ENCODE measurements at places on chromosomes 13 and 19.

GRCh38 chr19:4345342-4346019 is 2.1 kb downstream of the MPND start:
- DNase-seq = no peak

DNA sequence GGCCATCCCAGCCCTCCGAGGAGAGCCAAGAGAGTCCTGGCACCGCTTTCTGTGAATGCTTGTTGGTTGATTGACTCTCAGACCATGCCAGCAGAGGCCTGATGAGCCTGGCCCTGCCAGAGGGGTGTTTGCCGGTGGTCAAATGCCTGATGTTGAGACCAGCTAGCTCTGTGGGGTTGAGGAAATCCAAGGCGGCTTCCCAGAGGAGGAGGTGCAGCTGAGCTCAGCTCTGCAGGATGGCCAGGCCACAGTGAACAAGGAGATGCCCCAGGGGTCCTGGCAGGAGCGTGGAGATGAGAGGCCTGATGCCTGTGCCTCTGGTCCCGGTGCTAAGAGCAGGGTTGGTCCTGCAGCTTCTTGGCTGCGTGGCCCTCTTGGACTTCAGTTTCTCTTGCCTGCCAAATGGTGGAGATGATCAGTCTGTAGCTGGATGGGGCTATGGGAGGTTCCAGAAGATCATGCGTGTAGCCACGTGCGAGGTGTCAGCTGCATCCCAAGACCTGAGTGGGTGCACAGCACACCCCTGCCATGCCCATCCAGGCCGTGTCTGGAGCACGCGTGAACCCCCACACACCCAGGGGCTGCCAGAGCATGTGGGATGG is 16.8 kb downstream of the NFIC start:
- DNase-seq = no peak

GRCh38 chr13:98839856-98840769 is 87.6 kb upstream of the SLC15A1 start:
- peak; percentile 45 for DNase-seq

- no peak for DNase-seq
These were observed 35.2 kb downstream of the TSC22D1 start for GRCh38 chr13:44540761-44541434.

DNA sequence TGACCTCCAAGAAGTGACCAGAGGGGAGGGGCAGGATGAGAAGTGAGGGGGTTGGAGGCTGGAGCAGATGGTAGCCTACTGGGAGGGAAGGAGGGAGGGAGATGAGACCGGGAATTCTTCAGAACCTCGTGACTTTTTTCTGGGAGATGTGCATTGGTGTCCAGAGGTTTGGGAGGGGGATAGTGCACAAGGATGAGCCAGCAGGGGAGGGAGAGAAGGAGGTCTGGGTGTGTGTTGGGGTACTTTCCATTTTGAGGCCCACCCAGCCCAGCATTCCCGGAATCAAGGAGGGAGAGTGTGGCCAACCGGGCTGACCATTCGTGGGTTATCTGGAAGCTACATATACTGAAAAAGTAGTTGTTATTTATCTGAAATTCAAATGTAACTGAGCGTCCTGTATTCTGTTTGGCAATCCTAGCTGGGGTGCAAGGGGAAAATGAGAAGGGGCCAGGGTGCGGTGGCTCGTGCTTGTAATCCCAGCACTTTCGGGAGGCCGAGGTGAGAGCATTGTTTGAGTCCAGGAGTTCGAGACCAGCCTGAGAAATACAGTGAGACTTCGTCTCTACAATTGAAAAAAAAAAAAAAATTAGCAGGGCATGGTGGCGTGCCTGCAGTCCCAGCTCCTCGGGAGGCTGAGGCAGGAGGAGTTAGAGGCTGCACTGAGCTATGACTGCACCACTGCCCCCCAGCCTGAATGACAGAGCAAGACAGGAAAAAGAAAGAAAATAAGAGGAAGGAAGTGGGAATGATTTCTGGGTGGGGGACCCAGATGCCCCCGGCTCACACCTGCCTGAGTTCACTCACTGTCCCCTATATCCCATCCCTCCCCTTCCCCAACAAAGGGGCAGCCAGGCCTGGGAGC is 4.4 kb upstream of the C3 start:
- no peak for DNase-seq

Measured in activated naive CD4-positive, alpha-beta T cell treated with anti-CD3 and anti-CD28 coated beads, Interleukin-2, amount 50 U/mL, for 16 hours (primary cell).